Cortex of kidney (tissue), 1 donor: ENCODE measurements at places on chromosomes 13 and 19.

DNA sequence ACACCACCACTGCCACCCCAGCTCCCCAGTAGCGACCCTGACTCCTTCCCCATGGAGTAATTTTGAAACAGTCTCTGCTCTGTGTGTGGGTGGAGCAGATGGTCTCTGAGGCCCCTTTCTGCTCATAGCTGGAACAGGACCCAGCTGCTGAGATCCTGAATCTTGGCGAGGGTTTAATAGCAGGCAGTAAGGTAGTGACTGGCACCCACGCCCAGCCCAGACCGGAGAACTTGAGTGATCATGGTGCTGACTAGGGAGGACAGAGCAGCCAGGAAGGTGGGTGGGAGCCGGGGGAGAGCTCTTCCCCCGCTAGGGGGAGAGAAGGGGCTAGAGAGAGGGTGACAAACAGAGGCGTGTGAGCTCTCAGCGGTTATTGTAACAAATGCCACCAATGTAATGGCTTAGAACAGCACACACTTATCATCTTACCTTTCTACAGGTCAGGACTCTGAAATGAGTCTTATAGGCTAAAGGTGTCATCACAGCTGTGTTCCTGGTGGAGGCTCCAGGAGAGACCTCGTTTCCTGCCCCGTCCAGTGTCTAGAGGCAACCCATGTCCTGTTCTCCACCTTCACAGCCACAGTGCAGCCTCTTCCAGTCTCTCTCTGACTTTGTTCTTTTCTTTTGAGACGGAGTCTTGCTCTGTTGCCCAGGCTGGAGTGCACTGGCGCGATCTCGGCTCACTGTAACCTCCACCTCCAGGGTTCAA lies 7.2 kb upstream of the ACER1 start:
- DNase-seq, result no peak

GRCh38 chr13:40306817-40307216 lies 359.6 kb downstream of the FOXO1 start:
- DNase-seq, result no peak

GRCh38 chr13:105929505-105929904 lies 606.0 kb downstream of the EFNB2 start:
- no peak for DNase-seq

DNA sequence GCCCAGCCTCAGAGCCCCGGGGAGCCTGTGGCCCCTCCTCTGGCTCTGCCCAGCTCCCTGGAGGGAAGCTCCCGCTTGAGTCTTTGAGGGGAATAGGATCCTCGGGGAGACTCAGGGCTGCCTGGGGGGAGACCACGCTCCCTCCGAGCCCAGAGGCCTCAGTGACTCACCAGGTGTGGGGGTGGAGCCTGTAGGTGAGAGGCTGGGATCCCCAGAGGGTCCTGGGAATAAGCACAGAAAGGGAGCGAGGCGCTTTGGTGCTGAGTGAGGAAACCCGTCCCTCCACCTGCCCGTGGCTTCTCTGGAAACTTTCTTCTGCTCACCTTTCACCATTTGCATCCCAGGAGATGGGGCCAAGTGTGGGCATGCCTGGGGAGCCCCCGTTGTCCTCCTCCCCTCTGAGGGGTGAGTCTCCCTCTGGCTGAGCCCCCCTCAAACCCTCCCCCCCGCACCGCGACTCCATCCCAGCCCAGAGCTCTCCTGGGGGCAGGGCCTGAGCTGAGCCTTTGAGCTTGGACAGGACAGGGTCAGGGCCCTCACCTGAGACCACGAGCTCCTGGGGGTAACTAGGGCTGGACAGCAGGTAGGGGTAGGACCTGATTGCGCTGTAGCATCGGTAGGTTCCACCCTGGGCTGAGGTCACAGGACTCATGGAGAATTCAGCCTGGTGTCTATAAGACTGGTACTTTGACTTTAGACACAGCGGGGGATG lies 2.7 kb downstream of the LILRB5 start:
- no peak for DNase-seq

- DNase-seq, result no peak
These were observed at the start of gene SIAH3 for GRCh38 chr13:45851171-45851921. Gene SIAH3 (minus strand): TSS chr13:45851753. CDS start chr13:45851629, 124 bp downstream.

GRCh38 chr13:45119991-45120864 lies at the start of gene GTF2F2:
Gene GTF2F2 (plus strand): TSS chr13:45120510. CDS start chr13:45120656, 146 bp downstream.
- no peak for DNase-seq

DNA sequence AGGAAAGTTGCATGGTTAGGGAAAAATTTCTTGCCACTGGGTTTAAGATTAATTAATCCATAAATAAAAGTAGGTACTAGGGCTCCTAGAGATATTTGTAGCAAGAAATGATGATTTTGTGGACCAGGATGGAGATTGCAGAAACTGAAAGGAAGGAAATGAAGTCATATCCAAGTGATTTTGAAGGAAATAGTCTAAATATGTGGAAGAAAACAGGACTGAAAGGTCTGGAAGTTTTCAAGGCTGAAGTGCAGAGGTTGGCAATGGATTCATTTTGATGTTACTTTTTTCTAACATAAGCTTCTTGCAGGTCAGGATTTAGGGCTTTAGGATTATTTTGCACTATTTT lies 52.8 kb downstream of the SOX21 start:
- no peak for DNase-seq

- no peak for DNase-seq
These were observed 18.7 kb downstream of the MLLT1 start for GRCh38 chr19:6260912-6261650.

- no peak for DNase-seq
These were observed 22.3 kb downstream of the PEPD start for GRCh38 chr19:33499248-33499647.

- DNase-seq, result no peak
These were observed 84.3 kb downstream of the IER2 start for GRCh38 chr19:13234518-13234917.

DNA sequence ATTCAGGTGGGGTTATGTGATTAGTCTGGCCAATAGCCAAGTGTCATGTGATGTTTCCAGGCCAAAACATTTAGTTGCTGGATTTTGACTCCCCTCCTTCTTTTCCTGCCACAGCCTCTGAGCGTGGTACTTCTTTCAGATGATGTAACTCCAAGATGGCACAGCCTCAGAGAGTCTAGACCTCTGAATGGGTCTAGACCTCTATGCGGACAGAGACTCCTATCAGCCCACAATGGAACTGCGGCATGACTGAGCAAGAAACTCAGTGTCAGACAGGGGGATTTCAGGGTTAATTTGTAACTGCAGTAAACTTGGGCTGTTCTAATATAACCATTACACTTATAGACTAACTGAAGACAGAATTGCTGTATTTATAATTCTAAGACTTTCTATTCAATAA lies 42.6 kb upstream of the ZDHHC20 start:
- no peak for DNase-seq

DNA sequence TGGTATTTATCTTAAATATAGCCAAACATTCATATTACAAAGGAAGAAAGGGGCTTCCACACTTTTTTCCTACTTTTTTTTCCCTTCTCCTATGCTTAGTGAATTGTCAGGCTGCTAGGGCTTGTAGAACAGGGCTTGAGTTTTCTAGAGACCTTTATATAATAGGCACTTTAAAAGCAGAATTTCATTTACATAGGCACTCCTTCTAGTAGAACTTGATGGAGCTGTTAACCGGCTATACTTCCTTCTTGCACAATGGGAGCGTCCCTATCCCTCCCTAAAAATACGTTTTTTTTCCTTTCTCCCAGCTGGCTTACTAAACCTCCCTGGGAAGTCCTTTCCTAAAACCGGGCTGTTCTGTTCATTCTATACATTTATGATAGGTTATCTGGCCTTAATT lies 1.1 kb downstream of the TRIM13 start:
- no peak for DNase-seq

DNA sequence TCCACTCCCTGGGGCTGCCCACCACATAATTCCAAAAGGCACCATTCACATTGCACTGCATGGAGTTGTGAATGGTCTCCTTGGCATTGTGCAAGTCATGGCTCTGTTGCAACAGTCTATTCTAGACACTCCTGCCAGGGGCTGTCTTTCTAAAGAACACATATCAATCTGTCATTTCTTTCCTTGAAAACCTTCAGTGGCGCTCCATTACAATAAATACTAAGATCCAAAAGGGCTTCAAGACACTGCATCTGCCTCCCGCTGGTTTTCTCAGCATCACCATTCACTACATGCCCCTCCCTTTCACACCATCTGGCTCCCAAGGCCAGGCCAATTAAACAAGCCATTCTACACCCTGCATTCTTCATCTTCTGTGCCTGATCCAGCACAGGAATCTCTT lies 32.2 kb upstream of the TM9SF2 start:
- no peak for DNase-seq

DNA sequence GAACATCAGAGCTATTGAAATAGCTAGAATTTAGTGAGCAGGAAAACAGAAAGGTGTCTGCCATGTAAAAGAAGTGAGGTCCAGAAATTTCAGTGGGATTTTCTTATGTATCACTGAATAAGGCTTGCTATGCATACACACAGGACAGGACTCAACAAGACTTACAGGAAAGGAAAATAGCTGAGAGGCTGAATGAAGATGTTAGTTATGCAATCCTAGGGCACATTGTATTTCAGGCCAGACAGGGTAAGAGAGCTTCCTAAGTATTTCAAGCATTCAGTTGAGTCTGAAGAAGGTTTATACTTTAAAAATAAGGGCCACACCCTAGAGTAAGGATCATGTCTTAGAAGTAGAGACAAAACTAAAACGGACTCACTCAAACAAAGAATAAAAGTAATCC lies 419.9 kb upstream of the PRR20A start:
- no peak for DNase-seq

- no peak for DNase-seq
These were observed 17.5 kb downstream of the MAU2 start for GRCh38 chr19:19338082-19338481.

GRCh38 chr19:9010693-9011092 lies 484 bp upstream of the MUC16 start:
- no peak for DNase-seq

- no peak for DNase-seq
These were observed 1.1 kb downstream of the SYDE1 start for GRCh38 chr19:15108145-15108844.

DNA sequence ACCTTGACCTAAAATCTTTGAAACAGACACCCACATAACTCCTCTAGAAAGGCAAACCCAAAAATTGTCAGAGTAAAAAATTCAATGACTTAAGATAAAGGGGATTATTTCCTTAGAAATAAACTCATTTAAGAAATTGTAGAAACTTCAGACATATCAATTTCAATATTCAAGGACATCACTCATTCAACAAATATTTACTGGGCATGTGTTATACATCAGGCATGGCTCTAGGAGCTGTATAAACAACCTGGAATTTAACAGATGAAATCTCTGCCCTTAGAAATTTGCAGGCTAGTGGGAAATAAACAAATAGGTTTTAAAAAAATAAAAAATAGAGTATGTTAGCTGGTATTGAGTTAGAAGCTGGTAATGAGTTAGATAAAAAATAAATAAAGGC lies 84.0 kb upstream of the LSM14A start:
- no peak for DNase-seq

DNA sequence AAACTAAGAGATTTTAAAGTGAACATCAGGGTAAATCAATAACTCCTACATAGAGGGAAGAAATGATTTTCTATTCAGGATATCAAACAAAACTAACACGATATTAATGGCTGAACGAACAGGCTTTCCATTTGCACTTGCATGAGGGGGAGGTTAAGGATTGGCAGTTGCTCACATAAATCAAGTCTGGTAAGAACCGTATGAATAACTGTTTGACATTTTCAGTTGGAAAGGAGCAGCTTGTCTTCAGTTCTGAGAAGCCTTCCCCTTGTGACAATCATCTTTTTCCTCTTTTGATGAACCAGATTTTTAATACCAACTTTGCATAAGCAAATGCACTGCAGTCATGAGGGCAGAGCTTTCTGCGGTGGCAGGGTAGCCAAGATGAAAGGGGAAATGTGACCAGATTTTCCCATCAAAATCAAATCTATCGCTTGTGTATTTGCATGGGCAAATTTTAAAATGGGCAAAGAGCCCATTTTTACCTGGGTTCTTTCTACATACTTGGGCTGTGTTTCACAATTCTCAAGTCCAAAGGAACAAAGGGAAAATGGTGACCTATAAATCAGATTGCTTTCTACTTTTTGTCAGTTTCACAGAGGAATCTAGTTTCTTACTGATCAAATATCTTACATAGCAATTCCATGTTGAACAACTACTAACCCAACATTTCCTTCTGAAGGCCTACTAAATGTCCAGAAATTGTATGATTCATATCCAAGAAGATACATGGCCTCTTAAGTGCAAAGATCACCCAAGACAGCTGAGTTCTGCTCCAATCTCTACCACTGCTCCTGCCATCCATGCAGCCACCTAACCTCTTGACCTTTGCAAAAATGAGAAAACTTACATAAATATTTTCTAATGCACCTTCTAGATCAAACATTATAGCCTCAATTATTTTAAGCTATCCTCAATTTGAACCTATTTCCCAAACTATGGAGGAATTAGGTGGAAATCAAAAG lies 249.6 kb downstream of the OXGR1 start:
- DNase-seq, result no peak

DNA sequence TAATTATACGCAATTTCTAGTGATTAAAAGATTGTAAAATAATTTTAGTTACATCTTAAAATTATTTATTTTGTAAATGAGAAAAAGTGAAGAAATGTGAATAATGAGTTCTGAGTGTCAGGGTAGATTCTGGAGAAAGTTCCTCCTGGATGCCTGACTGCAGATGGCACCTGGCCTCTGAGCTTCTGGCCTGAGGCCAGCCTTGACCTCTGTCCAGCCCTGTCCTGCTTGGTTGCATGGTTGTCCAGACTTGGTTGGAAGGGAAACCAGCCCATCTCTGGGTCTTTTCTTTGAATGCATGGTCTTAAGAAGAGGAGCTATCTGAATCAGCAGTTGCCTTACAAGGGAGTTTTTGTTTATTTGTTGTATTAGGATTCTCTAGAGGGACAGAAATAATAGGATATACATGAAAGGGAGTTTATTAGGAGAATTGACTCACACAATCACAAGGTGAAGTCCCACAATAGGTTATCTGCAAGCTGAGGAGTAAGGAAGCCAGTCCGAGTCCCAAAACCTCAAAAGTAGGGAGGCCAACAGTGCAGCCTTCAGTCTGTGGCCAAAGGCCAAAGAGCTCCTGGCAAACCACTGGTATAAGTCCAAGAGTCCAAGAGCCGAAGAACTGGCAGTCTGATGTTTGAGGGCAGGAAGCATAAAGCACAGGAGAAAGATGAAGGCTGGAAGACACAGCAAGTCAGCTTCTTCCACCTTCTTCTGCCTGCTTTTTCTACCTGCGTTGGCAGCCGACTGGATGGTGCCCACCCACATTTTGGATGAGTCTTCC lies 385.8 kb downstream of the ZNF536 start:
- no peak for DNase-seq

DNA sequence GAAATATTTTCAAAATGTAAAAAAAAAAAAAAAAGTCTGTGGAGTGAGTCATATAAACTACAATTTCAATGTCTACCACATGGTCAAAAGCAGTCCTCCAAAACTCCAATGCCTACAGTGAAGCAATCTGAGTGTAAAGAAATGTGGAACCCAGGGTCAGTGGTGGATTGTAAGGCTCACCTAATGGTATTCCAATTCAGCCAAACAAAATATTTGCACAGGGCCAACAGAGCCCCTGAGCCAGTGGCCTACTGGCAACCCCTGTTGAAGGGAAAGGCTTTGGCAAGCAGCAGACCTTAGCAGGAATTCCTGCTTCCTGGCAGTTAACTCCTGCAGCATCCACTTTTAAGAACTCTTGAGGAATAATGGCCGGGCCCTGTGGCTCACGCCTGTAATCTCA lies 3.4 kb downstream of the DNMT1 start:
- DNase-seq, result no peak
